ENCODE measurements at places on chromosomes 6 and 20.

GRCh38 chr6:79065232-79065631 lies 12.8 kb downstream of the PHIP start:
- no peak for DNase-seq

GRCh38 chr20:8301655-8302054 lies 169.6 kb downstream of the PLCB1 start:
- no peak for DNase-seq

DNA sequence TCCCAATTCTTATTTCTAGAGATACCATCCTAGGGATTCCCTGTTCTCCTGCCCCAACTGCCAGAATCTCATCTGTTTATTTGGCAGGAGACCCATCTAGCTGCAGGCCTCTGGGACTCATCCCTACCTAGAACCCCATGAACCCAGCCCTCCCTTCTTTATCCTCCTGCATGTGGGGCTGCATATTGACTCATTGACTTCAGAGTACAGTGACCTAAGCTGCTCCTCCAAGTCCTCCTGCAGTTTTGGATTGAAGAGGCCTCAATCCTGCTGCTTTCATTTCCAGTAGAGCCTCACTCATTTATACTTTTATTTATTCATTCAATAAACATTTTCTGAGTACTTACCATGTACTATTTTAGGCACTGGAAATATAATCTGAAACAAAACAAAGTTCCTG lies 11.6 kb downstream of the TMEM200A start:
- DNase-seq: no peak

- DNase-seq: no peak
Measured at GRCh38 chr6:108804956-108805355, 43.3 kb upstream of the ARMC2 start.

GRCh38 chr20:46963758-46964617 lies 69.3 kb downstream of the EYA2 start:
- no peak for DNase-seq

GRCh38 chr6:1371933-1372332 lies 17.4 kb upstream of the FOXF2 start:
- no peak for DNase-seq

DNA sequence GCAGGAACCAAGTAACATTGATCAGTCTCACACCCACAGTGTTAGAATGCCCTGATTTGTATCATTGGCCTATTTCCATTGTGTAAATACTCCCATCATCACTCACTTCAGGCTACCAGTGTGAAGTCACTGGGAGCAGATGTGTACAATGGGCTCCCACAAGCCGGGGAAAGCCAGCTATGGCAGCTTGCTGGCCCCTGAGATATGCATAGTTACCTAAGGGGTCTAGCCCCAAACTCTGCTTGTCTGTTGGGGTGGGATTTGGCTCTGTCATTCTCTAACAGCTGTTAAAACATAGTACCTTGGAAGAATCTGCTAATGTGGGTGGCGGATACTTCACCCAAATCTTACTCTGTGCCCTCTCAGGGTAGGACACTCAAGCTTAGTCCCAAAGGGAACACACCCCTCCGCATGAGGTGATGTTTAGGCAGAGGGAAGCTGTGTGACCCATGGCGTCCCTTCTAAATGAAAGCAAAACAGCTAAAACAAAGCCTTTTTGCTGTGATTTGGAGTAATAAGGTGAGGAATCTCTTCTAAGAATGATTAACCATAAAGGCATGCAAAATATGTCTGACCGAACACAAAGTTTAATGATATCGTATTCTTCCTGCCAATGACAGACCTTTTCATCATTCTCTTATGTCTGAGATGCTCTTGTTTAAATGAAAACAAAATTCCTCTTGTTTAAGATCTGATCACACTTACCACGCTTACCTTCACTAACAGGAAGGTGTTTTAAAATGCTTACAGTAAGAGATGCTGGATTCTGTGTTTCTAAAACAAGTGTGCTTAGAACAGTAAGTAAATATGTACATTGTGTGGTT lies 45.9 kb upstream of the PXDC1 start:
- no peak for DNase-seq

- DNase-seq: no peak
Measured at GRCh38 chr20:19427480-19427879, 215.0 kb downstream of the SLC24A3 start.

DNA sequence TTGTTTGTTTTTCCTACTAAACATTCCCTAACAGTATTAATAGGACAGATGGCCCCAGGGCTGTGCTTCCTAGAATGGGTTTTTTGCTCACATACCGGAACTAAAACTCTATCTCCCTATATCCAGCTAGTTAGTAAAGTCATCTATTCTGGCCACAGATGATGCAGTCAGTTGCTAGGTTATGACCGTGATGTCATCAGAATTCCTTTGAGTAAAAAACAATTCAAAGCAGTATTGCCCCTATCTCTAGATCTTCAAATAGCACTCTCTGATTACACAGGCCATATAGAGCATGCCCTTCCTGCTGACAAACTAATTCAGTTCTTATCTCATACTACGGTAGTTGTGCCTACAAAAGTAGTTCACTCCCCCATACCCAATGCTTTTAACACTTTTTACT lies 17.9 kb upstream of the ZNF451 start:
- no peak for DNase-seq
